AG08395 (cell line): ENCODE measurements at places on chromosomes 12 and 14.

DNA sequence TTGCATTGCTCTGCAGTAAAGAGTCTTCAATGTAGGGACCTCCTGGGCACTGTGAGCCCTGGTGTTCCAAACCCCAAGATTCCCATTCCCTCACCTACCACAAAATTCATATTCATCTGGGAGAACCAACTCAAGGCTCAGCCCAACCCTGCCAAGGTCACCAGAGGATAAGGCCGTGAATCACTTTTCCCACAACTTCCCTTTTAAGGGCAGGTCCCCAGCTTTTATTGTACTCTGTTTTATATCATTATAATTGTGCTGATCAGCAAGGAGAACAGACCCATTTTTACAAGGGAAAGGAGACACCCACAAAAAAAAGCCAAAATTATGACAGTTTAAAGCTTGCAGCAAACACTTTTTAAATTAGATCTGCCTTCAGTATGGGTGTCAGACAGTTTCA, 363.0 kb upstream of the FKBP4 start:
- peak; percentile 68 for DNase-seq

DNA sequence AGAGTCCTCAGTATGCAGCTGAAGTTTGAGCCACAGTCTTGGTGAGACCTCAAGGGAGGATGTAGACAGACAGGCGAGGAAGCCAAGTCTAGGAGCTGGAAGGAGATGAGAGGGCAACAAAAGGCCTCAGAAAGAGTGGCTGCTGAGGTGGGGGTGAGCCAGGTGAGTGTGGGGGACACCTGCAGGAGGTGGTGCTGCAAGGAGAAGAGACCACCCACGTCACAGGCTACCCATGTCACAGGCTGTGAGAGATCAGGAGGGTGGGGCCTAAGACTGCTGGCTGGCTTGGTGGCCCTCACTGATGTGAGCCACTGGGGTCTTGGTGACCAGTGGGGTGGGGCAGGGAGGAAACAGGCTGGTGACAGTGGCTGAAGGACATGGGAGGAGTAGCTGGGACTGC, 97.3 kb downstream of the KIF26A start:
- no peak for DNase-seq

DNA sequence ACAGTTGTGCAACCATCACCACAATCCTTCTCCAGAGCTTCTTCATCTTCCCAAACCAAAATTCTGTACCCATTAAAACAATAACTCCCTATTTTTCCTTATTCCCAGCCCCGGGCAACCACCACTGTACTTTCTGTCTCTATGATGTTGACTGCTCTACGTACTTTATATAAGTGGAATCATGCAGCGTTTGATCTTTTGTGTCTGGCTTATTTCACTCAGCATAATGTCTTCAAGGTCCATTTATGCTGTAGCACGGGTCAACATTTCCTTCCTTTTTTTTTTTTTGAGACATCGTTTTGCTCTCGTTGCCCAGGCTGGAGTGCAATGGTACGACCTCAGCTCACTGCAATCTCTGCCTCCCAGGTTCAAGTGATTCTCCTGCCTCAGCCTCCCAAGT, 162.7 kb upstream of the GSC start:
- no peak for DNase-seq

DNA sequence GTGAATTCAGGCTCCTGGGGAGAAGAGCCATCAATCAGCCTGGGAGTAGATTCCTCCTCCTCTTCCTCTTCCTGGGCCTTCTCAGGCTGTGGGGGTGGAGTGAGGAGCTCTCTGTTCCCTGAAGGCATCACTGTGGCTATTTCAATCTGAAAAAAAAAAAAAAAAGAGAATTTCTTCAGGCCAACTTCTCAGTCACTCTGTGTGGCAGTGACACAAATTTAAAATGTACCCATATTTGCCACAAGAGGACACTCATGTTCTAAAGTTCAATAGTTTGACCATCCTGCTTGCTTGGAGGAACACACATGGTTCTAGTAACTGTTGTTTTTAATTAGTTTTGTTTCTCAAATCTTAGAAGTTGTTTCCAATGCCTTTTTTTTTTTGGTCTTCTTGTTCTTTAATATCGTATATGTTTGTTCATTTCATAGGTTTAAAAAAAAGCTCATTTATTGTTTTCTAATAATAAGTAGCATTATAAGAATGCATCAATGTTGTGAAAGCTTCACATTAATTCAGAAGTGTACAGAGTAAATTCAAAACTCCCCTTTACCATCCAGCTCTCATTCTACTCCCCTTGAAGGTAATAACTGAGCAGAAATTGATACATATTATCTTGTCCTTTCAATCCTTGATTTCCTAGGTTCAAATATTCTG, 23.3 kb upstream of the CCER1 start:
- peak; percentile 68 for DNase-seq

DNA sequence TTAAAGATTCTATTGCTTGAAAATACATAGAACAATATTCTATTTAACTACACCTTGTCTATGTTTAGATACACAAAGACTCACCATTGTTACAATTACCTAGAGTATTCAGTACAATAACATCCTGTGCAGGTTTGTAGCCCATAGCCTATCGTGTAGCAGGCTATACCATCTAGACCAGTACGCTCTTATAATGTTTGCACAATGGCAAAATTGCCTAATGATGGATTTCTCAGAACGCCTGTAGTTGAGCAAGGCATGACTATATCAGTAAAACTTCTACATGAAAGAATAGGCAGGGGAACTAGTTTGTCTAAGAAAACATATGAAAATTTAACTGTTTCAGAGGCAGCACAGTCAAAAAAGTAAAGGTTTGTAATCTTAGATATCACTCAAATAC, 375.9 kb downstream of the DAD1 start:
- no peak for DNase-seq

DNA sequence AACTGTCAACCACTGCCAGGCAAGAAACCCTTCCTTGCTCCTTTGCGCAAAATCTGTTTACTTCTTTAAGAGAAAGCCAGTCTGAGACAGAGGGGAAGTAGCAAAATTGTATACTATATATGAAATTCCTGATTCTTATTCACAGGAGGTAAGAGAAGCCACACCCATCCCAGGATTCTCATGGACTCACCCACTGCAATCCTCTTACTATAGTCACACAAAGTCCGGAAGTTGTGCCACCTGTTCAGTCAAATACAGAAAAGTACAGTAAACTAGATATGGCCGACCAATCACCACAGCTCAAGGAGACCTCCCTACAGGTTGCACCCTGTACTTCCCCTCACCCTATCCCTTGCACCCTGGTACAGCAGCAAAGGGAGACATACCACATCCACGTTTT, 2.9 kb downstream of the PRMT5 start:
- no peak for DNase-seq

DNA sequence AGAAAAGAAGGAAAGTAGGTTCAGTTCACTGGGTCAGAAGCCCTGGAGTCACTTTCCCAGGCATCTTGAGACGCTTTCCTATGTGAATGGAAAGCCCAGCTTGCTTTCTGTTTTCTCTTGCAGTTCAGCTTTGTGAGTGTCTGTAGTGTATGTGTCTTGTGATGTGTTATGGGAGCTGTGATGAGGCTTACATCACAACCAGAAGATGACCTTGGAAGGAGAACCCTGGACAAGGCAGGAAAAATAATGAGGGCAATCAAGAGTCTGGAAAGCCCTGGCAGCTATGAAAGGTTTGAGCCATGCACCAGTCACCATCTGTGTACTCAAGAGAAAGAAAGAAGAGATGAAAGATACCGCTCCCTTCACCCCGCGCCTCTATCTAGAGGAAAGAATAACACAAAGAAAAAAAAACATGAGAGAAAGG, 35.2 kb upstream of the PTGR2 start:
- DNase-seq, result no peak

- DNase-seq, result no peak
Observed at GRCh38 chr14:61102549-61103466, 121.8 kb downstream of the SLC38A6 start.

DNA sequence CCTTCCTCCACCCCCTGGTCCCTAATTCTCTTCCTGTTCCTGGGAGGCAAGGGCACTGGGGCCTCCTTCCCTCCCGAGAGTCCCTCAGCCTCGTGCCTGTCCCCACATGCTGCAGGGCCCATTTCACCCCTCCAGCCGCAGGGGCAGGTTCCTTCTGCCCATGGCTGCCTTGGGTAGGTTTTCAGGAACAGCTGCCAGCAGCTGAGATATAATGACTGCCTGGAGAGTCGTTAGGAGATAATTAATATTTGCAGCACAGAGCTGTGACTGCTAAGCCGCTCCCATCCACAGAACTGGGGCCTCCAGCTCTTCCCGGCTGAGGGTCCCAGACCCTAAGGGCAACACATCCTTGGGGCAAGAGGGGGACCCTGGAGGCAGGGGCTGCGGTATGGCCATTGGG, 211.9 kb upstream of the LHX5 start:
- no peak for DNase-seq

- DNase-seq, result no peak
Observed at GRCh38 chr14:36439766-36440165, 80.3 kb downstream of the NKX2-1 start.

DNA sequence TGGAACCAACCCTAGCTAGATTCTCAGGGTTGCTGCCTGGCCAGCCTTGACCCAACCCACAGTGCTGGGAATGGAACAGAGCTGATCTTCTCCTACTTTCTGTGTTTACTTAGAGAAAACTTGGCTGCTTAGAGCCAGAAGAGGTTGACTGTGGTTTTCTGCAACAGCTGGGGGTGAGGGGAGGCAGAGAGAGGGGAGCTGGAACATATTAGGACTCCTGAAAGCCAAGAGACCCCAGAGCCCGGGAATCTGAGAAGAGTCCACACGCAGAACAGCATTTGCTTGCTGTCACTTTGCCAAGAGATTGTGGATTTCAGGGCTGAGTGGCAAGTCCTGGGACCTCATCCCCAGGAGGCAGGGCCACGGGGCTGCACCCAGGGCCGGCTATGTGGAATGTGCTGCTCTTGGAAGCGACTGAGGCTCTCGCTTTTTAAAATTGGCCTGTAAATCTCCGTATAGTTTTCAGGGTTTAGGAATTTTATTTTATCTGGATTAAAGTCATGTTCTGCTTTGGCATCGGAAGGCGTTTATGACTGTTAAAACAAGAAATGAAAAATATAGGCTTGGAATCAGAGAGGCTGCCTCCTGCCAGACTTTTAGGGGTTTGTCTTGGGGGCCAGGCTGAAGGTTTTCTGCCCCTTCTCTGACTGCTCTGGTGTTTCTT, 22.3 kb upstream of the MED13L start:
- DNase-seq, result peak; percentile 9
